ENCODE measurements at places on chromosomes 1 and 21.

GRCh38 chr21:33067043-33067442 is 2.9 kb upstream of the OLIG1 start:
- no peak for DNase-seq

- DNase-seq, result peak; percentile 71
Observed at GRCh38 chr1:54070171-54070837, 16.9 kb downstream of the TCEANC2 start.

GRCh38 chr1:30966690-30967369 is 58.3 kb upstream of the SDC3 start:
- DNase-seq, result peak; percentile 92

GRCh38 chr1:5728663-5729355 is 263.4 kb downstream of the NPHP4 start:
- no peak for DNase-seq

- DNase-seq, result peak; percentile 12
Observed at GRCh38 chr1:112790920-112791722, 76.0 kb upstream of the PPM1J start.

- DNase-seq, result peak; percentile 55
Observed at GRCh38 chr1:94993931-94994645, 67.2 kb upstream of the CNN3 start.

- no peak for DNase-seq
Observed at GRCh38 chr1:178461104-178461503, 35.7 kb downstream of the CLEC20A start.

- DNase-seq, result no peak
Observed at GRCh38 chr1:196698993-196699392, 47.1 kb downstream of the CFH start.

DNA sequence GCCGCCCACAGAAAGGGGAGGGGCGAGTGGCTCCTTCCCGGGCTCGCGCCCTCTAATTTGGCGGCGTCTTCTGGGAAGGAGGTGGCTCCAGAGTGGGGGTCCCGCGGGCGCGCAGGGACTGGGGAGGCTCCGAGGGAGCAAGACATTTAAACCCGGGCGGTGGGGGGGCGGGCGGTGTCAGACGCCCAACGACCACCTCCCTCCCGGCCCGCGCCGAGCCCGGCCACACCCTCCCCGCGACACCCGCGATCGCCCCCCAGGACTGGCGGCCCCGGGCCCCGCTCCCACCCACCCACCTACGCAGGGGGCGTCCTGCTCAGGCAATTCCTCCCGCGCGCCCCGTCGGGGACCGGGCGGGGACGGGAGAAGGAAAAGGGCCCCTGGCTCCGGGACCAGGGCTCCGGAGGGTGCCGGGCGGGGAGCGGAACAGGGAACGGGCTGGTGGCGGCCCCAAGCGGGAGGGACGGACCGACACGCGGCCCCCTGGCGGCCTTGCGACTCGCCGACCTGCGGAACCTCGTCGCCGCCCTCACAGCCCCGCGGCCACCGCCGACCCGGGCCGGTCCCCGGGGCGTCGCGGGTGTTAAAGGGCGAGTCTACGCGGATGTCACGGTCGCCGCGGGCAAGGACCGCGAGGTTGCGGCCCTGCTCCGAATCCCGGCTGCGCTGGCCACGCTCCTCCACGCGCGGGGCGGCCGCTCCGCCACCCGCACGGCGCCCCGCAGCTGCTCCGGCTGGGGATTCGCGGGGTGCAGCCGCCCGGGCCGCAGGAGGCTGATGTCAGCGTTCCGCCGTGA is 94.0 kb upstream of the FMN2 start:
- DNase-seq, result peak; percentile 6

GRCh38 chr1:57208741-57209302 is 215.0 kb downstream of the DAB1 start:
- no peak for DNase-seq

DNA sequence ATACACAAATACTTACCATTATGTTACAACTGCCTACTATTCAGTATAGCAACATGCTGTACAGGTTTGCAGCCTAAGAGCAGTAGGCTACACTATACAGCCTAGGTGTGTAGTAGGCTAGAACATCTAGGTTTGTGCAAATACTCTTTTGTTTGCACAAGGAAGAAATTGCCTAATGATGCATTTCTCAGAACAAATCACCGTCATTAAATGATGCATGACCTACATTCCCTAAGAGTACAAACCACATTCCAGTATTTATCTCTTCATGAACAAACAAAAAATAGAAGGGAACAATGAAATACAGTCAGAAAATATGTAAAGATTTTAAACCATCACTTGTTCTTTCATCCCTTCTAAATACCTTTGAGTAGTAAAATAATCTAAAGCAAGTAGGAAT is 109.7 kb upstream of the HP1BP3 start:
- no peak for DNase-seq

- DNase-seq, result no peak
Observed at GRCh38 chr1:87560137-87560536, 231.5 kb downstream of the LMO4 start.

DNA sequence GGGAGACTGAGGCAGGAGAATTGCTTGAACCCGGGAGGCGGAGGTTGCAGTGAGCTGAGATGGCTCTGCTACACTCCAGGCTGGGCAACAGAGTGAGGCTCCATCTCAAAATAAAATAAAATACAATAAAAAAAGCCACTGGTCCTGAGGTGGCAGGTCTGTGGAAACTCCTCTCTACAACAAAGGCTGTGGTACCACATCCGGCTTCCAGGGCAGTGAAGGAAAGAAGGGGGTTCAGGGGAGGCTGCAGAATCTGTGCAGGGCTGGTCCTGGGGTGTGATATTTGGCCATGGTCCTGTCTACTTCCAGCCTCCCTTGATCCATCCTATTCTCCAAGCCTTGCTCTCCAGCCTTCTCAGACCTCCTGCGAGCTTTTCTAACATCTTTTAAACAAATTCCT is 731 bp upstream of the ZNF683 start:
- no peak for DNase-seq

GRCh38 chr1:213131851-213132655 is 81.0 kb downstream of the RPS6KC1 start:
- DNase-seq, result no peak

All from dermis blood vessel endothelial cell (primary cell).